ENCODE measurements at places on chromosomes 2 and 18. TPM values are rescaled to one million over a fixed set of nuclear protein-coding genes. Genes with fewer than 3 reads are reported as not detected.

GRCh38 chr2:64401529-64401880 lies 52.5 kb upstream of the LGALSL start:
- no peak for DNase-seq

DNA sequence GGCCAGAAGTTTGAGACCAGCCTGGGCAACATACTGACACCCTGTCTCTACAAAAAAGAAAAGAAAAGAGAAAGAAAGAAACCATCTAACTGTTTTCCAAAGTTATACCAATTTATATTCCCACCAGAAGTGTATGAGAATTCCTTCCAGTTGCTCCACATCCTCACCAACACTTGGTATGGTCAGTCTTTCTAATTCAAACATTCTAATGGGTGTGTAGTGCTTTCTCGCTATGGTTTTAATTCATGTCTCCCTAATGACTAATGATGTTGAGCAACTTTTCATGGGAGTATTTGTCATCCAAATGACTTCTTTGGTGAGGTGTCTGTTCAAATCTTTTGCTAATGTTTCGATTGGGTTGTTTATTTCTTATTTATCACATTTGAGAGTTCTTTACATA lies 10.5 kb upstream of the B3GNT7 start:
- no peak for DNase-seq

- DNase-seq = no peak
Observed at GRCh38 chr2:208570851-208571763, 164.5 kb downstream of the PTH2R start.

RPRM gene
- not detected for total RNA-seq

All from GM12878 (cell line).